ENCODE measurements at places on chromosomes 5 and 9.

DNA sequence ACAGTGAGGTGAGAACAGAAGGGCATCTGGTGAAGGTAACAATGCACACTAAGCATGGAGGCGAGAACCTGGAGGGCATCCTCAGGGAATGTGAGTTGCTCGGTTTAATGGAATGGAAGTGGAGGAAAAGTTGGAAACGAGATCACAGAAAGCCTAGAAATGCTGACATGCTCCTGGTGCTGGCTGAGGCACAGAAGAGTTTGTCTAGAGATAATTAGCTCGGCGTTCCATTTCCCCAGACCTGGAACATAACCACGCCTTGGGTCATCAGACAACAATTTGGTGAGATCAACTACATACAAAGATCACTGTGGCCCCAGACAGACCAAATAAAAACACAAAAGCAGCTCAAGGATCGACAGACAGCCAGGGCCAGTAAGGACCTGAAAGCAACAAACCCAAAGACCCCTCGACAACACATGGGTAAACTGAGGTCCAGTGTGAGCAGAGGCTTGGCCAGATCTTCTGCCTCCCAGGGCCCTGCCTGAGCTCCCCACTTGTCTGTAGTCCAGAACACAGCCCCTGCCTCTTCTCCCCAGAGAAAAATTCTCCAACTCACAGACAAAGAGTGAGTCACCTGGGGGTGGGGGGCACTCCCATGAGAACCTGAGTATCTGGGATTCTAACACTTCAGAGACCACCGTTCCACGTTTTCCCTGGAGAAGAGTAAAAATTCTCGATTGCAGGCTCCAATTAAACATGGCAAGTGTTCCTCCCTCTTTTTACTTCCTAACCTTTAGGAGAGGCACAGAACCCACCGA lies 52.5 kb downstream of the SHB start:
- no peak for DNase-seq

- no peak for DNase-seq
These were observed at the start of gene RGS7BP for GRCh38 chr5:64505769-64506566. TSS of gene RGS7BP (plus strand) at chr5:64506015. CDS start at chr5:64506625, 610 bp downstream.

GRCh38 chr5:160061770-160062169 lies 52.8 kb downstream of the TTC1 start:
- DNase-seq, result no peak

GRCh38 chr5:44299394-44299793 lies 89.8 kb downstream of the FGF10 start:
- no peak for DNase-seq

DNA sequence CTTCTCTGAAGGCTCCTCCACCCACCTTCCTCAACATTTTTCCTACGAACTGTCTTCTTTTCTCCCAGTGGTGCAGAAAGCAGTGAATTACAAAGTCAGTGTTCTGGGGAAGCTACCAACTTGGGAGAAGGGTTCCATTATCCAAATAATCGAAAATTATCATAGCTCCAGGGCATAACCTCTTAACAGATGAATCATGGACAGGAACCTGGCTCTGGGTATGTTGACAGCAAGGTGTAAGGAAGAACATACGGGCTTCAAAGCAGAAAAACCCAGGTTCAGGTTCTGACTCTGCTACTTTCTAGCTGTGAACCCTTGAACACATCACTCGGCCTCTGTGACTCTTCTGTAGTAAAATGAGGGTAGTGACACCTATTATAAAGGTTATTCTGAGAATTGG lies 351.3 kb downstream of the ENC1 start:
- no peak for DNase-seq

Data from activated CD4-positive, CD25-positive, alpha-beta regulatory T cell treated with anti-CD3 and anti-CD28 coated beads, Interleukin-2, amount 50 U/mL, for 16 hours (primary cell).